Activated CD4-positive, alpha-beta T cell treated with anti-CD3 and anti-CD28 coated beads, Interleukin-2, amount 10 ng/mL, durations not matched to agents 24 days and 14 days (primary cell): ENCODE measurements at places on chromosomes 11 and 22. TPM values are rescaled to one million over a fixed set of nuclear protein-coding genes. Genes with fewer than 3 reads are reported as not detected.
A peak's percentile ranks its signal among the peaks of the same experiment; 100 is the strongest.

GRCh38 chr11:92875473-92875872 lies 94.0 kb upstream of the MTNR1B start:
- H3K27me3 ChIP-seq, result no peaks in the 10 kb centered on the region
- no peak overlapping the region for H3K4me3 ChIP-seq
- no peak for DNase-seq
- H3K36me3 ChIP-seq, result no peaks in the 10 kb centered on the region

GRCh38 chr22:41517172-41518047 lies 26.9 kb downstream of the POLR3H start:
- H3K4me1 ChIP-seq, result peaks cover 5% of the 10 kb centered on the region
- H3K36me3 ChIP-seq, result peaks cover 27% of the 10 kb centered on the region
- H3K4me3 ChIP-seq, result no peak overlapping the region
- DNase-seq, result peak; percentile 78

GRCh38 chr11:32472226-32472625 lies 36.9 kb upstream of the WT1 start:
- H3K4me1 ChIP-seq, result no peaks in the 10 kb centered on the region
- no peak overlapping the region for H3K4me3 ChIP-seq
- no peaks in the 10 kb centered on the region for H3K36me3 ChIP-seq
- no peaks in the 10 kb centered on the region for H3K27me3 ChIP-seq
- DNase-seq, result no peak
- no peak overlapping the region for H3K27ac ChIP-seq

DNA sequence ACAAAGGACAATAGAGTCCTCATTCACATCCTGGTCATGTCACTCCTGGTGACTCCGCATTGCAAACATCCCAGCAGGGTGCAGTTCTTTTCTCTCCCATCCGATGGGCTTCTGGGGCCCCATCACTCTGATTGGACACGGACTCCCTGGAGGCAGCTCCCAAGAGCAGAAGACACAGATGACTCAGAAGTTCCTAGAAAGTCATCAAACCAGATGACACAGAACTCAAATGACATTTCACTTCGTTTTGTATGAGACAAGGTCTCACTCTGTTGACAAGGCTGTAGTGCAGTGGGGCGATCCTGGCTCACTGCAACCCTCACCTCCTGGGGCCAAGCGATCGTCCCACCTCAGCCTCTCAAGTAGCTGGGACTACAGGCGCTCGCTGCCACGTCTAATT lies 33.2 kb downstream of the ZNF195 start:
- no peaks in the 10 kb centered on the region for H3K4me1 ChIP-seq
- no peaks in the 10 kb centered on the region for H3K36me3 ChIP-seq
- no peak for DNase-seq
- H3K27me3 ChIP-seq, result peaks cover 23% of the 10 kb centered on the region
- no peak overlapping the region for H3K4me3 ChIP-seq
- no peak overlapping the region for H3K27ac ChIP-seq

GRCh38 chr11:102926517-102926916 lies 29.0 kb downstream of the MMP13 start:
- H3K27ac ChIP-seq, result no peak overlapping the region
- H3K4me1 ChIP-seq, result peaks cover 3% of the 10 kb centered on the region
- no peaks in the 10 kb centered on the region for H3K36me3 ChIP-seq
- peaks cover 14% of the 10 kb centered on the region for H3K27me3 ChIP-seq
- H3K4me3 ChIP-seq, result no peak overlapping the region

GRCh38 chr11:83979593-83979992 lies 693.4 kb upstream of the CCDC90B start:
- H3K27ac ChIP-seq, result no peak overlapping the region
- no peaks in the 10 kb centered on the region for H3K36me3 ChIP-seq
- no peaks in the 10 kb centered on the region for H3K27me3 ChIP-seq
- DNase-seq, result no peak

- H3K27me3 ChIP-seq, result no peaks in the 10 kb centered on the region
- H3K27ac ChIP-seq, result no peak overlapping the region
- no peak for DNase-seq
- peaks cover 44% of the 10 kb centered on the region for H3K4me1 ChIP-seq
Measured at GRCh38 chr11:83054904-83055380, 16.8 kb downstream of the RAB30 start.

DNA sequence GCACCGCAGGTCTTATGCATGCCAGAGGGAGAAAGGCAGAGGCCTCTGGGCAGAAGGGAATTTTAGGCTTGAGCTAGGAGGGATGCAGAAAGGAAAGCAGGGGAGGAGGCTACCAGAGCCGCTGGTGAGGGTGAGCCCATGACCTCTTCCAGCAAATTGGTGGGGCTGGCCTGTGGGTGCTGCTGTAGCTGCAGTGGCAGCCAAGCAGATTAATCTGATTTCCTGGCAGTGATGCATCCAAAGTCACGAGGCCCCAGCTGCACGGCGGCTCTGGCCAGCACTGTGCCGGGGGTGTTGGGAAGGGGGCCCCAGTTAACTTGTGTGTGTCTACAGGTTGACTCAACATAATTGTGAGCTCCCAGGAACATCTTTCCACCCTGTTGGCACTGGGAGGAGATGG lies 41.4 kb upstream of the B3GAT1 start:
- H3K27ac ChIP-seq, result no peak overlapping the region
- no peaks in the 10 kb centered on the region for H3K36me3 ChIP-seq
- H3K4me1 ChIP-seq, result no peaks in the 10 kb centered on the region
- no peak for DNase-seq
- H3K4me3 ChIP-seq, result no peak overlapping the region

- no peak overlapping the region for H3K4me3 ChIP-seq
- H3K4me1 ChIP-seq, result peaks cover 7% of the 10 kb centered on the region
- H3K27ac ChIP-seq, result no peak overlapping the region
Measured at GRCh38 chr22:36220451-36220921, 18.8 kb downstream of the APOL2 start.

DNA sequence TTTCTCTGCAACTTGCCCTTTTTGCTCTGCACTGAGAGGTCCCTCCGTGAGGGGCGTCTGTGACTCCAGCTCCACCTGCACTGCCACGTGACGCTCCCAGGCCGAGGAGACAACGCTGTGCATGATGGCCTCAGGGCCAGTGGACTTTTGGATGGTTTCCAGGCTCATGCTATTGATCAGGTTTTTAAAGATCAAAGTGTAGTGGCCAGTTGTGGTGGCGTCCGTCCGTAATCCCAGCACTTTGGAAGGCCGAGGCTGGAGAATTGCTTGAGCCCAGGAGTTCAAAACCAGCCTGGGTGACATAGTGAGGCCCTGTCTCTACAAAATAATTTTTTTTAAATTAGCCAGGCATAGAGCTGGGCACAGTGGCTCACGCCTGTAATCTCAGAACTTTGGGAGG lies 16.1 kb downstream of the RPL3 start:
- H3K4me1 ChIP-seq, result peaks cover 6% of the 10 kb centered on the region
- no peaks in the 10 kb centered on the region for H3K36me3 ChIP-seq
- DNase-seq, result no peak
- H3K27ac ChIP-seq, result no peak overlapping the region
- peaks cover 21% of the 10 kb centered on the region for H3K27me3 ChIP-seq

GRCh38 chr11:9566561-9567063 lies 6.9 kb upstream of the WEE1 start:
- no peak overlapping the region for H3K4me3 ChIP-seq
- peaks cover 3% of the 10 kb centered on the region for H3K36me3 ChIP-seq
- DNase-seq, result peak; percentile 40
- peaks cover 20% of the 10 kb centered on the region for H3K4me1 ChIP-seq
- peak overlapping the region; percentile 85 for H3K27ac ChIP-seq

DNA sequence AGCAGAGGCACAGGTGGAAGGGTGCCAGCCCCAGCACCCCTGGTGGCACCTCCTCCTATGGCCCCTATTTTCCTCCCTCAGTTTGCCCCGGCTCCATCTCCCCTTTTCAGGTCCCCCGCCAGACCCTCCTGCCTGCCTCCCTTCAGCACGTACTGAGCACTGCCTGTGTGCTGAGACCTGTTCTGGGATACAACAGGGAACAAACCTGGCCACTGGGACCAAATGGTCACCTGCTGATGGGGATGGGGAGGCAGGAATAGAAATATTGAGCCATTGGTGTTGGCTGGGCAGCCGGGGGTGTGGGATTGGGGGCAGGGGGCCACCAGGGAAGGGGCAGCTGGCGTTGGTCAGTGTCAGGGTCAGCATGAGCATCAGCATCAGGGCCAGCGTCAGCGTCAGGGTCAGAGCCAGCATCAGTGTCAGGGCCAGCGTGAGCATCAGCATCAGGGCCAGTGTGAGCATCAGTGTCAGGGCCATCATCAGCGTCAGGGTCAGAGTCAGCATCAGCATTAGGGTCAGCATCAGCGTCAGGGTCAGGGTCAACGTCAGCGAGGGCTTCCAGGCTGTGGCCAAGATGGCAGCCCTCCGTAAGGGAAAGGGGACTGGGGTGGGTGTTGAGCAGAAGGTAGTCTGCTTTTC lies 7.5 kb downstream of the ZNF74 start:
- H3K27ac ChIP-seq, result no peak overlapping the region
- no peaks in the 10 kb centered on the region for H3K27me3 ChIP-seq
- peaks cover 8% of the 10 kb centered on the region for H3K4me1 ChIP-seq
- H3K36me3 ChIP-seq, result peaks cover 17% of the 10 kb centered on the region

- peaks cover 11% of the 10 kb centered on the region for H3K4me1 ChIP-seq
- peaks cover 5% of the 10 kb centered on the region for H3K27me3 ChIP-seq
- H3K4me3 ChIP-seq, result no peak overlapping the region
- no peak overlapping the region for H3K27ac ChIP-seq
- no peaks in the 10 kb centered on the region for H3K36me3 ChIP-seq
Measured at GRCh38 chr11:128924104-128924503, 18.6 kb downstream of the TP53AIP1 start.

GRCh38 chr11:66593303-66593635 lies 284 bp downstream of the CCS start:
- H3K27me3 ChIP-seq, result no peaks in the 10 kb centered on the region
- H3K36me3 ChIP-seq, result peaks cover 3% of the 10 kb centered on the region
- peak overlapping the region; percentile 97 for H3K27ac ChIP-seq
- H3K4me3 ChIP-seq, result peak overlapping the region; percentile 99
- H3K4me1 ChIP-seq, result peaks cover 21% of the 10 kb centered on the region

DNA sequence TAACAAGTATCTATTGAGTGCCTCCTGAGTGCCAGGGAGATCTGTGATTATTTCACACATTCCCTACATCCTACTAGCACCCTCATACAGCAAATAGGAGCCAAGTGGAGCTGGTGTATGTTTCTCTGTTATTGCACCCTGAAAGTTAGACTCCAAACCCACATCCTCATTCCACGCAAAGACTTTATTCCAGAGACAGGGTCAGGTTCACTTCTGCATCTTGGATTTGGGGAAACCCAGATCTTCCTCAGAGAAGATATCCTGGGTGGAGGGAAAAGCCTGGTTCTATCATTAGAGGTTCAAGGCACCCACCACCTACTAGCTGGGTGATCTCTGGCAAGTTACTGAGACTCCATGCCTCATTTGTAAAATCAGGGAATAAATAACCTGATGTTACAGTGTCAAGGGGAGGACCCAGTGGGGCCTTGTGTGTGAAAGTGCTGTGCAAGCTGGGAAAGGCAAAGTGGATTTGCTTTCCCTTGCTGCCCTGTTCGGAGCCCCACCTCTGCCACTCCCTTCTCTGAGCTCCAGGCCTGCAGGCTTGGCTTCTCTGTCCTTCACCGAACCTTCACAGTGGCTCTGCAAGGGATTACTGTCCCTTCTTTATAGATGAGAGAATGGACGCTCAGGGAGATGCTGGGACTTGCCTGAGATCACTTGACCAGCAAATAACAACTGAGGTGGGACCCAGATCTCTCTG lies 991 bp upstream of the SLCO2B1 start:
- no peak for DNase-seq
- peaks cover 8% of the 10 kb centered on the region for H3K27me3 ChIP-seq
- H3K4me1 ChIP-seq, result peaks cover 22% of the 10 kb centered on the region
- no peak overlapping the region for H3K4me3 ChIP-seq
- no peak overlapping the region for H3K27ac ChIP-seq

GRCh38 chr11:127252321-127252720 lies 251.8 kb upstream of the KIRREL3 start:
- no peak overlapping the region for H3K27ac ChIP-seq
- H3K4me1 ChIP-seq, result no peaks in the 10 kb centered on the region
- DNase-seq, result no peak
- H3K27me3 ChIP-seq, result no peaks in the 10 kb centered on the region

- H3K4me3 ChIP-seq, result no peak overlapping the region
- no peaks in the 10 kb centered on the region for H3K36me3 ChIP-seq
- H3K27me3 ChIP-seq, result no peaks in the 10 kb centered on the region
- no peaks in the 10 kb centered on the region for H3K4me1 ChIP-seq
Measured at GRCh38 chr11:20055312-20055711, 105.0 kb downstream of the DBX1 start.

DNA sequence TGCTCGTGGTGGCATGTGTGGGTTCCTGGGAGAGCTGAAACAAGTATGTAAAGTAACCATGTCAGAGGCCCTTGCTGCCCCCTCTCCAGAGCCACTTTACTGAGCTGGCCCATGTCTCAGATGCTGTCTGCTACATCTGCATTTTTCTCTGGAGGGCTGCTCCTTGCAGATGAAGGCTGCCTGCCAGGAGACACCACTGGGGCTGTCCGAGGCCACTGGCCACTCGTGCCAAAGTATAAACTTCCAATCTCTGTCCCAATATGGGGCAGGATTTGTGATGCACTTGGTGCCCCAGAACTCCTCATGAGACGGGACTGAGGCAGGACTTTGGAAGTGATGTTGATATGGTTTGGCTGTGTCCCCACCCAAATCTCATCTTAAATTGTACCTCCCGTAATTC lies 478.4 kb upstream of the B3GAT1 start:
- H3K27ac ChIP-seq, result no peak overlapping the region
- no peak overlapping the region for H3K4me3 ChIP-seq
- H3K36me3 ChIP-seq, result no peaks in the 10 kb centered on the region
- no peaks in the 10 kb centered on the region for H3K27me3 ChIP-seq
- DNase-seq, result no peak

DNA sequence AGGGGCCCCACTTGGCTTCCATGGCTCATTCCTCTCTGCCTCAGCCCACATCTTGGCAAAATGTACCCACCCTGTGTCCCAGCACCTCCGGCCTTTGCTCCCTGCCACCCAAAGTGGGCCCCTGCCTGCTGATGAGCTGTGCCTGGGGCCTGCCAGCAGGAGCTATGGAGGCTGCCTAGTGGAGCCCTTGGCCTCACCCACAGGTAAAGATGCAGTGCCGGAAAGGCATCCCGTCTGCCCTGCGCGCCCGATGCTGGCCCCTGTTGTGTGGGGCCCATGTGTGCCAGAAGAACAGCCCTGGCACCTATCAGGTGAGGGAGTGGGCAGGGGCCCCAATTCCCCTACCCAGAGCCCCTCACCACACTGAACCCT lies 1.3 kb downstream of the TBC1D10C start:
- peak overlapping the region; percentile 90 for H3K4me3 ChIP-seq
- H3K27me3 ChIP-seq, result no peaks in the 10 kb centered on the region
- no peak for DNase-seq
- peak overlapping the region; percentile 86 for H3K27ac ChIP-seq
- H3K4me1 ChIP-seq, result peaks cover 60% of the 10 kb centered on the region
- peaks cover 40% of the 10 kb centered on the region for H3K36me3 ChIP-seq

ADM2 gene
- 3.0 and 3.2 TPM in 2 replicates for total RNA-seq

NAA40 gene
- 26.1 and 26.9 TPM in 2 replicates for total RNA-seq

PRG3 gene
- total RNA-seq, result not detected in 2 replicates

HBG2 gene
- total RNA-seq, result not detected in 2 replicates

HIC2 gene
- 5.9 and 6.4 TPM in 2 replicates for total RNA-seq

TRIM29 gene
- not detected in 2 replicates for total RNA-seq

OR6T1 gene
- not detected in 2 replicates for total RNA-seq

PLAAT5 gene
- not detected in 2 replicates for total RNA-seq

SHISA8 gene
- 5.3 and 5.7 TPM in 2 replicates for total RNA-seq

UBE4A gene
- 46.3 and 47.9 TPM in 2 replicates for total RNA-seq

DLAT gene
- total RNA-seq, result 59.2 and 61.8 TPM in 2 replicates

OR52I2 gene
- total RNA-seq, result not detected in 2 replicates

ACTN3 gene
- 0.07 TPM in 2 replicates for total RNA-seq

C11orf87 gene
- total RNA-seq, result not detected in 2 replicates

FGF3 gene
- not detected in 2 replicates for total RNA-seq

VPREB3 gene
- total RNA-seq, result not detected in 2 replicates

PKDREJ gene
- not detected in 2 replicates for total RNA-seq

OR51B5 gene
- total RNA-seq, result not detected in 2 replicates
